ENCODE measurements at places on chromosomes 2 and 18.

DNA sequence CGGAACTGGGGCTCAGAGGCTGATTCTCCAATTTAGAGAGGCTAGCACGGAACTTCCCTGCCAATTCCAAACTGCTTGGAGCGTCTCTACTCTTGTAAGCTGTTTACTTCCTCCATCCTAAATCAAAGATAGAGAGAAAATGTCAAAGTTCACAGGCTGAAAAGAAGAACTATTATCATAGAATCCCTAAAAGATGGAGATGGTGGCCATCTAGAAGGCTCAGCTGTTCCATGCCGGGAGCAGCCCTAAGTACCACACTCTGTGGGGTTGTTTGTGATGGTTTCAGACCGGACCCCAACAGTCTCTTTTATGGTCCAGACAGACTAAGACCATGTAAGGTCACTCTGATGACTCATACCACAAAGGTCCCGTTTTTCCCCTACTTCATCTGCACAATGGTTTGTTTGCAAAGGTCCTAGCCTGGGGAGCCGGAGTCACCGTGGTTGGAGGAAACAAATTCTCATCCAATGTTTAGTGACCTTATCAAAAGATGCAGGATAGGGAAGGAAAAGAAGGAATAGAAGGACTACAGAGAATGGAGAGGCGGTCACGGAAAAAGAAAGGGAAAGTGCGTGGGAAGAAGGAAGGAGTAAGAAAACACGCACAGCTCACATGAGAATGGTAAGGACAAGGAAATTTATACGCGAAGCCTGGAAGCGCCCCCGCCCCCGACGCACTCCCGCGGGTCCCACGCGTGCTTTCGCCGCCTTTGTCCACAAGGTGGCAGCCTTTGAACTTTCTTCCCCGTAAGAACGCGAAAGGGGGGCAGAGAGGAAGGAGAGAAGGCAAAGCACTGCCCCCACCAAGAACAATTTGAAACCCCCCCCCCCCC is 453 bp upstream of the ANTXR1 start:
- no peak for DNase-seq

DNA sequence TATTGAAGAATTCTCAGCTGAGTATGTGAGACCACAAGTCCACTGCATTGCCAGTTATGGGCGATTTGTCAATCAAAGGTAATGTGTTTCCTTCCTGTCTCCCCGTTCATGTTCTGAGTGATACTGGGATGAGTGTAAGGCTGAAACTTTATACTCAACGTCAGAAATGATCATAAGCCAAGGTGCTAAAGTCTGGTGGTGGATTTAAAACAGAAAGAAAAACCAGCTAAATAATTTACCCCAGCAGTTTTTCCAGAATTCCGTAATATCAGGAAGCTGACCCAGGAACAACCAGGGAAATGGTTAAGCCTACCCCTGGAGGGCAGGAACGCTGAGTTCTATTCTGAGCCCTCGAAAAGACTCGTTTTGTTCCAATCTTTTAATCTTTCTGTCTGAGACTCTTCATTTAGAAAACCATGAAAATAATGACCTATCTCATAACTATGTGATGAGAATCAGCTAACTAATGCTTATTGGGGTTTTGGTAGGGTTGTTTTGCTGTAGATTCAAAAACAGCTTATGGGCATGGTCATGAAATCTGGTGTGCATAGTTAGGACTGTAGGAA is 149.6 kb downstream of the LAMA3 start:
- DNase-seq, result no peak

- no peak for DNase-seq
These were observed 152.0 kb downstream of the EVA1A start for GRCh38 chr2:75408771-75409170.

DNA sequence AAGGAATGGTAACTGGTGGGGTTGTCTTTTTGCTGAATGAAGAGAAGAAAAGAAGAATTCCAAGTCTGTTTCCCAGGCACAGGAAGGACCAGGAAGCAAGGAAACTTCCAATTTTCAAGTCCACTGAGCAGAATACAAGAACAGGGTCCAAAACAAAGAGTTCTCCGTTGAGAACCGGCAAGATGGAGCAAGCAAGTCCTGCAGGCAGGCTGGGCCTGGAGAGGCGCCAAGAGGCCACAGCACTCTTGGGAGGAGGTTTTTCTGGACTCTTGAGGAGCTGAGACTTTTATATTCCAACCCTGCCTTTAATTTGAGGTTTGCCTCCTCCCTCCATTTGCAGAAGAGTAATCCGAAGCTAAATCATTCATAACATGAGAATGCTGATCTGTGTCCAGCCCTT is 224.5 kb downstream of the IKZF2 start:
- DNase-seq, result no peak

DNA sequence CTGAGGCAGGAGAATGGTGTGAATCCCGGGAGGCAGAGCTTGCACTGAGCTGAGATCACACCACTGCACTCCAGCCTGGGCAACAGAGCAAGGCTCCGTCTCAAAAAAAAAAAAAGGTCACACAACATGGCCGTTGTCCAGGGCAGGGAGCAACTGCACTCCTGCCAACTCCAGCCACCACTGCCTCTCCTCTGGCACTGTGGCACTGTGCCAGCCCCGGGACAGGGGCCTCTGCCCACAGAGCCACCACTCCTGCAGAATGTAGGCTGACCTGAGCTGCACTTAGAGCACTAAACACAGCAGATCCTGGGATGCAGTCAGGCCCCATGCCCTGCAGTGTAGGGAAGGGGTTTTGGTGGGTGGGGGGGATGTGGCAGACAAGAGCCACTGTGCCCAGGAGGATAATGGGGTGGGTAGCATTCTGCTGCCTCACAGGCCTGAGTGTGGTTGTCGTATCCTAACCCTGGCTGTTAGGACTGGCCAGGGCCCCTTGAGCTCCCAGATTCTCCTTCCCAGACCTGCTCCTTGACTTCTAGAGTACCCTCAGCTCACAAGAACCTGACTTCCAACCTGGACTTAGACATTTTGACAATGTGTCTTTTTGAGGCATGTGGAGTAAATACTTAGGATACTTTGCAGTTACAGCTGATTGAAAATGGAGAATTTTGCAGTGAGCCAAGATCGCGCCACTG is 69.4 kb upstream of the SH3RF3 start:
- DNase-seq, result no peak

DNA sequence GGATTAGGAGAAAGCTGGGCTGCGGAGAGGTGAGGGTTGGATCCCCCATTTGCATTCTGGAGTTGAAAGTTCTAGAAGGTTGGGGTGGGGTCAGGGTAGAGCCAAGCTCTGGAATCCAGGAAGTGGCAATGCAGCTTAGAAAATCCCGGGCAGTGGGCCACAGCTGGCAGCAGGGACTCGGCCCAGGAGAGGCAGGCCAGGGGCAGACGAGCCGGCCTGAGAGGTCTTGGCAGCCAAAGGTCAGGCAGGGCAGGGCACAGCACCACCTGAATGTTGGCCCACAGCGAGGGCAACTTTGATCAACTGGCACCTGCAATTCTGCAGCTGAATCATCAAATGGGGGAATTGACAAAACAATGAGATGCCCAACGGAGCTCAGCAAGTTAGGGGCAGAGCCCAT is 139.2 kb downstream of the INHBB start:
- no peak for DNase-seq

GRCh38 chr2:44342854-44343253 is 18.4 kb downstream of the PREPL start:
- DNase-seq, result no peak

DNA sequence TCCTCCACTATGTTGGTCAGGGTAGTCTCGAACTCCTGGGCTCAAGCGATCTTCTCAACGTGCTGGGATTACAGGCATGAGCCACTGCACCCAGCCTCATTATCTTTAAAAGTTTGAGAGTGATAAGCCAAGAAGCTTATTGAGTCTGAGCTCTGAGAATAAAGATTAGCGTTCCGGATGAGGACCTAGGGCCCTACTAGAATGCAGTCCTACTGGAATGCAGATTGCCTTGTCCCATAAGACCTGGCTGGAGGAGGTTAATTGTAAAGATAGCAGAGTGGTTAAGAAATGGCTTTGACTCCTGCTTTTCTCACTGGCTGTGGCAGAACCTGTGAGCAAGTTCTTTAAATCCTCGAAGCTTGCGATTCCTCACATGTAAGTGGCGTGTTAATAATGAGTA is 4.0 kb downstream of the VWA3B start:
- no peak for DNase-seq

- no peak for DNase-seq
These were observed 98.3 kb upstream of the ZBTB14 start for GRCh38 chr18:5393779-5394178.

DNA sequence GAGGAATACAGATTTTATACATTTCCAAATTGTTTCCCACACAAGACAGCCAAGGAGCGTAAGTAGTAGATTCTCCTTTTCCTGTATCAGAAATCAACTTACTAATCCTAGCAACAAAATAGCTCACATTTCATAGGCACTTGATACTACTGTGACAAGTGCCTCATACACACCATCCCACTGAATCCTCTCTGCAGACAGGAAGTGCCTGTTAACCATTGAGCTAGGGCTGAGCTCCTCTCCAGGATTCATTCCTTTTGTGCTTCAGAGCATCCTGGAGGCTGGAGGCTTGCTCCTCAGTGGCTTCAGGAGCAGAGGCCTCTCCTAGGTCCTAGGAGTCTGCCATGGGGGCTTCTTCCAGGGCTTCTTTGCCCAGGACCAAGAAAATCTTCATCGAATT is 20.8 kb upstream of the ZNF396 start:
- no peak for DNase-seq

- no peak for DNase-seq
These were observed 125.3 kb upstream of the NDUFV2 start for GRCh38 chr18:8977166-8977565.
